ENCODE measurements at places on chromosomes 12 and 14.

DNA sequence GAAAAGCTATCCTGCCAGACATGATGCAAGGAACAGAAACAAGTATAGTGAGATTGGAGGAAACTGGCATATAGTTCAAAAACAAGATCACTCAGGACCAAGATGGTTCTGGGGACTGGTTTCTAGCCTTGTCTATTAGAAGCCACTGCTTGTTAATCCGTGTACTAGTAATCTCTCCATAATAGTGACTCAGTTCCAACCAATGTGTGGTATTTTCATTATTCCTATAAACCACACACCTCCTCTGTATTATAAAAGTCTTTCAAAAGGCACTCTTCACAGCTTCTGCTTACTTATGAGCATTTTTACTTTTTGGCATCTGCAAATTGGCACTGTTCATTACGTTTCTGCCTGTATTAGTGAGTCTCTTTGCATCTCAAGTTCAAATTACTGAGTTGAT is 140.3 kb downstream of the SLC6A15 start:
- no peak for DNase-seq

GRCh38 chr12:91609283-91609682 is 426.7 kb upstream of the DCN start:
- no peak for DNase-seq

DNA sequence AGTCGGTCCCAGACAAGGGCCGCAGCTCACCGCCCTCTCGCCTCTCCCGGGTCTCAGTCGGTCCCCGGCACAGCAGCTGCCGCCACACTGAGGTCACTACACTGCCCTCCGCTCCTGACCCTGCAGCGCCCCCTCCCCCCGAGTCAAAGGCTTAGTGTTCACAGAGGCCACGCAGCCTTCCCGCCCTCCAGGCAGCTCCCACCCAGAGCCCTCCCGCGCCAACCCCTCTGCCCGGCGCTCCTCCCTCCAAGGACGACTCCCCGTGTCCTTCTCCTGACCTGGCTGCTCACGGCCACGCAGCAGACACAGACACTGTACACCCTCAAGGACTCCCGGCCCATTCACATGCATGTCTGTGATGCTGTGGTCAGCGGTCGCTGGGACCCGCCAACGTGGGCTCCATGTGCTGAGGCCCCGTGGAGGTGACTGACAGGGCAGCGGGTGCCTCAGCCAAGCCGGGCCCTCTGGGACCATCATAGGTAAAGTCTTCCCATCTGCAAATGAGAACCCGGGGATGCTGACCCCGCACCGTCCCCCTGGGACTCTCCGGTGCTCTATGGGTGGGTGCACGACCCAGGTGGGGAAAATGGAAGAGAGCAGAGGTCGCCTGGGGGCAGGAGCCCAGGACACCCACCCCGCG is 16.3 kb upstream of the GALNT9 start:
- no peak for DNase-seq

GRCh38 chr14:103696466-103697071 is 18.7 kb downstream of the XRCC3 start:
- DNase-seq, result no peak

DNA sequence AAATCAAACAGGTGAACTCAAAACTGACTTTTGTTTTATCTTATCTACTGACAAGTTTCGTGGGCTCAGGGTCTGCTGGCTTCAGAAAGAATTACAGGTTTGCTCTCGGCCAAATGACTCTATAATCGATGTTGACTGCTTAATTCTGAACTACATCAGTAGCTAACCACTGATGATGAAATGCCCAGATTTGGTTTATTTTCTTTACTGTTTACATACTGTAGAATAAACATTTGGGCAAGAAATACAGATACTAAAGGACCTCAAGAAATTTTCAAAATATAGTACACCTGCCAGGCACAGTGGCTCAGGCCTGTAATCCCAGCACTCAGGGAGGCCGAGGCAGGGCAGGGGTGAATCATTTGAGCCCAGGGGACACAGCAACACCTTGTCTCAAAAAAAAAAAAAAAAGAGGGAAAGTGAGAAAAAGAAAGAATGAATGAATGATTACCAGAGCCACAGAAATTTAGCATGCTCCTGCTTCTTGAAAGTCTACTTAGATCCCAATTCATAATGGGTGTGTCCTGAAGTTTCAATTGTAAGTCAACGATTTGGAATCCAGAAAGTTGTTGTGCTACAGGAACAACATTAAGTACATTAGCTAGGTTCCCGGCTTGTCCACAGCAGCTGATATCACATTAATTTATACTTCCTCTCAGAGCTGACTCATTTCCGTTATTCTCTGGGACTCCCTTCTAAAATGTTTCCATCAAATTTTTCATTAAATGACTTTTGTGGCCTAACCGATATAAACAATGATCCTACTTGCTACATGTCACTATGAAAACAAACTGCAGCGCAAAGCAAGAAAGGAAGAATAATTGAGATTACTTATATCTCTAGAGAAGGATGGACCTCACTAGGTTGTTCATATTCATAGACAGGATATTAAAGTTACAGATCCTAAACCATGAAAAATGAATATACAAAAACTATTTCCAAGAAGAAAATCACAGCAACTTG is 134.3 kb downstream of the MED13L start:
- no peak for DNase-seq

DNA sequence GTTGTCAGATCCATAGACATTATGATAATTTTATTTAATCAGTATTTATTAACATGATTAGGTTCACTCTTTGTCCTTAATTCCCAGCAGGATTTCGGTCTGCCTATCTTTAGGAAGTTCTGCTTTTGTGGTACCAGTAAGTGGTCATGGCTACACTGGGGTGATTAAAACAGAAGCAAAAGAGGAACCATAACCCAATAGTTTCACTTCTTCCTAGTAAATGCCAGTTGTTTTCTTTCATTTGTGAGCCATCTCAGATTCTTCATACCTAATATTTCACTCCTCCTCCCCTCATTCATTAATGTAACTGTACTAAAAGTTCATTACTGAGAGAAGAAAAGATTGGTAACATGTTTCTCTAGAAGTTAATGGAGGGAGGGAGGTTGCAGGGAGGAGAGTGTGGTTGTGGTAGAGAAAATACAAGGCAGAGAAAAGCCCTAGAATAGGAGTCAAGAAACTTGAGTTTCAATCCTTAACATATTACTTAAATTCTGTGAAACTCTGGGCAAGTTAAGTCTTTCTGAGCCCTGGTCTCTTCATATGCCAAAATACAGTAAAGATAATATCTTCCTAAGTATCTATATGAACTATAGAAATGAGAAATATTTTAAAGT is 101.2 kb downstream of the PEBP1 start:
- no peak for DNase-seq

GRCh38 chr12:94162108-94162507 is 13.7 kb downstream of the PLXNC1 start:
- DNase-seq, result no peak

GRCh38 chr14:95518045-95518751 is 1.7 kb upstream of the SYNE3 start:
- DNase-seq, result no peak

DNA sequence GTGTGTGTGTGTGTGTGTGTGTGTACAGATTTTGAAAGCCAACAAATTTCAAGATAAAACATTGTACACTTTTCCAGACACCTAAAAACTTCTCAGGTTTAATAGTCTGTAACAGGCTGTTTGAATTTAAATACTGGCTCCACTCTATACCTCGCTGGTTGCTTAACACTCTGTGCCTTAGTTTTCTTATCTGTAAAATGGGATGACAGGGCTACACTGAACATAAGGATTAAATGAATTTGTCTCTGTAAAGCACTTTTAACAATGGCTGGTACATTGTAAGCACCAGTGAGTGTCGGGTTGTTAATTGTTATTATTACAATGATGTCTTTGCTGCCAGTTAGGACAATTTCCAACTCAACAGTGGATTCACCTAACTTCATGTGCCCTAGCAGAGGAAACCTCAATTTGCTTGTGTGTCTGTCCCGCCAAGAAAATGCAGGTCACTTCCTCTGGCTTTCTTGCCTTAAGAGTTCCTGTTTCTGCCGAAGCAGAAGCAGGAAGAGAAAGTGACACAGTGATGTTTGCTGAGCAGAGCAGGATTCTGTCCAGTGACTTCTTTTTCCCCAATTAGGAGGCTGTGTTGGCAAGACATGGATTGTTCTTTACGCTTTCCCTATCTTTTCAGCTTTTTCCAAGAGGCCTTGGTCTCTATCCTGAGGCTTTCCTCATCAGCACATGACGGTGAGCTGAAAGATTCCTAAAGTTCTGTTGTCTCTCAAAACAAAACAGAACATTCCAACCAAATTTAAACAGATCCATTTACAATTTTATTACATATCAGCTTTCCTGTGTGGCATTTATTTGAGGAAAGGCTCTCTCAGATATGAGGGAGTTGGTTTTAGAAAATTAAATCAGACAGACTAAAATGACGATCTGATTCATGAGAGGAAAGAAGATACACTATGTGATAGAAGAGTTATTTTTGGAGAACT is 154.1 kb upstream of the ATP2B1 start:
- DNase-seq, result no peak

GRCh38 chr12:44403185-44403584 is 472.9 kb downstream of the NELL2 start:
- DNase-seq, result no peak

GRCh38 chr12:104733717-104734175 is 224.3 kb downstream of the SLC41A2 start:
- DNase-seq, result no peak

GRCh38 chr12:46442738-46443137 is 70.2 kb upstream of the SLC38A2 start:
- DNase-seq, result no peak

DNA sequence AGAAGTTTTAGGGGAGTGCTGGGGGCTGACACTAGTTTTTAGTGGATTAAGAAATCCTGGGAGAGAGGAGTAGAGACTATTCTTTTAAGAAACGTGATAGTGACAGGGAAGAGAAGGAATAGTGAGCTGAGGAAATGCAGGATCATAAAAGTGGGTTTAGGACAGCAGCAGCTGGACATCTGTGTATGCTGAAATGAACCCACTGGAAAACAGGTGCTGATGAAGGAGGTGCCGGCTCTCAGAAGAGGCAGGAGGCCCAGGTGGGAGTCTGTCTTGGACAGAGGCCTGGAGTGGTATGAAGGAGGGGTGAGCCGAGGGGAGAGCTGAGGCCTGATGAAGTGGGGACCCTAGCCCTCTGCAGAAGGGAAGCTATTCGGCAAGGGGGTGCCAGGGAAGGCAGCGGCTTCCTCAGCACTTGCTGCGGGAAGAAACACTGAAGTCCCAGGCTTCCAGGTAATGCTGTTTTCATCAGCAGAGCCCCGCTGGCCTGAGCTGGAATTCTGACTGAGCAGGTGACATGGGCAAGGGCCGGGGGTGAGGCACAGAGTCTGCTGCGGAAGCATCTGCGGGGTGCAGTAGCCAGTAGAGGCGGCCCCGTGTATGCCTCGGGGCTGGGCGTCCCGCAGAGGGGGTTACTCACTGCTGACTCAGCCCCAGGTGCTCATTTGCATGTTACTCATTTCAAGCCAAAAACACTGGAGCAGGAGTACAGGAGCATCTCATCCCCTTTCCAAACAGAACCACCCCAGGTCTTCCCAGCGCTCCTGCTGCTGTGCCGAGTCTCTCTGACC is 89.7 kb downstream of the TMCC3 start:
- no peak for DNase-seq

DNA sequence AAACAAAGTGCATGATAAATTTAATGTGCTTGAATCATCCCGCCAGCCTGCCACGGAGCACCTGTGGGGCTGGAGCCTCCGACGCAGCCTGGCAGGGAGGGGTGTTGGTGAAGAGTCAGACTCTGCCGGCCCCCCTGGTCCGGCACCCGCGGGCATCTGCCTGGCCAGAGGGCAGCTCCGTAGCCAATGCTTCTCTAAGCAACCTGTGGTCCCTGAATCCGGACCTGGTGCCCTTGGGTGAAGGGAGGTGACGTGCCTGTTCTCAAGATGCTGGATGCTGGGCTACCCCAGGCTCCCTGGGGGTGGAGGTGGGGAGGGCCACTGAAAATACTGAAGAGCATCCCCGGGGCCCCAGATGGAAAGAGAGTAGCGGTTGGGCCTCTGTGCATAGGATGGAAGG is 158.6 kb upstream of the C14orf180 start:
- DNase-seq, result no peak

DNA sequence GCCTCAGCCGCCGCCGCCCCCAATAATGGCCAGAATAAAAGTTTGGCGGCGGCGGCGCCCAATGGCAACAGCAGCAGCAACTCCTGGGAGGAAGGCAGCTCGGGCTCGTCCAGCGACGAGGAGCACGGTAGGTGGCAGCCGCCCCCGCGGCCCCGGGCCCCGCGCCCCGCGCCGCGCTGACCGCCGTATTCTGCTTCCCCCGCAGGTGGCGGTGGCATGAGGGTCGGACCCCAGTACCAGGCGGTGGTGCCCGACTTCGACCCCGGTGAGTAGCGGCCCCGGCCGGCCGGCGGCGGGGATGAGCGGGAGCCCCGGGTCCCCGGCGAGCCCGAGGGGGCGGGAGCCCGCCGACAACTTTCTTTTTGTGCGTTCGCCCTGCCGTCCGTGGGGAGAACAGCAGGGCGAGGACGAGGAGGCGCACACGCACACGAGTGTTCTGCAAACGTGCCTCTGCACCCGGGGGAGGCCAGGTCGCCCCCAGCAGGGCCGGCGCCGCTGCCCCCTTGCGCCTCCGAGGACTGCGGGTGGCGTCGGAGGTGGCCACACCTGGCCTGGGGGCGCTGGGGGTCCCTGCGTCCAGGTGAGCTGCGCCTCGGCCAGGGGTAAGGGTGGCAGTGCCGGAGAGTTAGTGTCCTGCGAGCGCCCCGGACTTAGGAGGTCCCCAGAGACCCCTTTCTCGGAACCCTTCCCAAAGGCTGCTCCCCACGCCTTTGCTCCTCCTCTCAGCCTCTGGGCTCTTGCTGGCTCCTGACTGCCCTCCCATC is 794 bp downstream of the RCOR1 start:
- DNase-seq, result peak; percentile 47

DNA sequence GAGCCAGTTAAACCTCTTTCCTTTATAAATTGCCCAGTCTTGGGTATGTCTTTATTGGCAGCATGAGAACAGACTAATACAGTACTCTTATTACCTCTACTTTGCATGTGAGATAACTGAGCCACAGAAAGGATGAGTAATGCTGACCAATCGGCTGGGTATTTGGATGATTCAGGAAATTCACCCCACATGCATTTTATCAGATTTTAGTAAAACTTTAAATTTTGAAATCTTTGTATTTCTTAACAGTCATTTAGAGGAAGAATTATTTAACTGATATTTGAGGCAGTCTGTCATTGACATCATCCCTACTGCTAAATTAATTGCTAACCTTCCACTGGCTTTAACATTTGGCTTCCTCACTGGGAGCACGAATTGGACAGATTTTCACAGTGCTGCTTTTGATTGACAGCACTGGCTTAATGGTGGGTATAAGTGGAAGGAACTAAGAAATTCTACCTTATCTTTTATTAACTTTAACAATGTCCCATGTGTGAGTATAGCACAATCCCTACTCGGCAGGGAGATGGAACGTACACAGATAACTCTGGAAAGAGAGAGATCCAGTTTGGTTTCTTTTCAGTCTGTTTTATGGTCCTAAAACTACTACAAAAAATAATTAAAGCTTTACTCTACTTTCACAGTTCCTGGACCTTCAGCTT is 261.0 kb downstream of the DACT1 start:
- no peak for DNase-seq

- no peak for DNase-seq
Observed at GRCh38 chr12:131251336-131252101, 297.8 kb downstream of the ADGRD1 start.
